ENCODE measurements at places on chromosomes 6 and 20.

DNA sequence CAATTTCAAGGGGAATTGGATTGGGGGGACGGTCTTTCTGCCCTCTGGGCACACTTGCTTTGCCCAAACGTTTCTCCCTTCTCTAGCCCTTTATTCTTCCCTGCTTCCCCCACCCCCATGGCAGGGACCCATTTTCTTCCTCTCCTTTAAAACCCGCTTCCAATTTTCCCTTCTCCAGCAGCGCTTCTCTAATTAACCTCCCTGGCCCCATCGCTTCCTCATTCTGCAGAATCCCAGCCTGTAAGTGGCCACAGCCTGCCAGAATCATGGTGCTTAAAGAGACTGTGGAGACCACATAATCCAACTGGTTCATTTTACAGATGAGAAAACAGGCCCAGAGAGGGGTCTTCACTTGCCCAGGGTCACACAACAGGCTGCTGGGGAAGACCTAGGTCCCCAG is 61.4 kb downstream of the CPNE5 start:
- DNase-seq: no peak

DNA sequence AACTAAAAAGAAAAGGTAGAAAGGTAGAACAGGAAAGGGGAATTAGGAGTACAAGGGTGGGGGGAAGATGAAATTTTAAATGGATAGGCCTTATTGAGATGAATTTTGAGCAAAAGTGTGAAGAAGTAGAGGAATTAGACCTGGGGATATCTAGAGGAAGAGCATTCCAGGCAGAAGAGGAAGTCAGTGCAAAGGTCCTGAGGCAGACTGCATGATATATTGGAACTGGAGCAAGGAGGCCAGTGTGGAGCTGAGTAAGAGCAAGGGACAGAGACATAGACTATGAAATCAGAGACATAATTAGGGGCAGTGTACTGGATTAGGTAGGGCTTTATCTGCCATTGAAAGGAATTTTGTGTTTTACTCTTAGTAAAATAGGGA is 40.4 kb downstream of the MAPK14 start:
- DNase-seq: no peak

DNA sequence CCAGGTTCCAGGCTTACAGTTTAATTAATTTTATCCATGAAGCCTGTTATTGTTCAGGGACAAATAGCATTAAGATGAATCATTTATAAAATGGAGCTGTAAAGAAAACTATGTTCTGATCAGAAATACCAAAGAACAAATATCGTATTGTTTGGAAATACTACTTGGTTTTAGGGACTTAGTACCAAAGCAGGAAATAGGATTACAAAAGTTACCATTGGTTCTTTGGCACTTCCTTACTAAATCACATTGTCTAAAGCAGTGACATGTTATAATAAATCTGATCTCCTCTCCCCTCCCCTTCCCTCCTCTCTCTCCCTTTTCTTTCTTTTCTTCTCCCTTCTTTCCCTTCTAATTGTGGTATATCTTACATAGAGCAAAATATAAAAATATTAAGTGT is 29.6 kb downstream of the CRYBG1 start:
- no peak for DNase-seq

- DNase-seq: no peak
Measured at GRCh38 chr6:3351105-3351676, 92.4 kb downstream of the PSMG4 start.

GRCh38 chr20:39019027-39019426 is 56.9 kb downstream of the DHX35 start:
- DNase-seq: no peak

GRCh38 chr20:40962733-40963504 is 65.7 kb upstream of the TOP1 start:
- DNase-seq: peak; percentile 68

DNA sequence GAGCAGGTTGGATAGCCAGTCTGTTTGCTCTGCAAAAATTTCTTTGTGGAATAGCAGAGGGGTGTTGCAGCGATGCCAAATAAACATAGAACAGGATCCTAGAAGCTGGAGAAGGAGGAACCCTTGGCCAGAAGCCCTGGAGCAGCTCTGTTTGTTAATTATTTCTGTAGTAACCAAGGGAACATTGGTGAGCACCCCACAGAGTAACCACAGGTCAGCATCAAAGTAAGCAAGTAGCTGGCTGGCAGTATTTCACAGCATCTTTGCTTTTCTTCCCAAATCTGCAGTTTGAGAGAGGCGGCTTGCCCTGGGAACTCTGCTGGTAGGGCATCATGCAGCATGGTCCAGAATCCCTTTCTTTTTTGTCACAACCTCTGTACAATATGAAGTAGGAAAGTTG is 12.7 kb upstream of the APMAP start:
- DNase-seq: no peak
